ENCODE measurements at places on chromosomes 5 and 9.
A peak's percentile ranks its signal among the peaks of the same experiment; 100 is the strongest.

- DNase-seq: no peak
Observed at GRCh38 chr5:102077920-102078319, 218.2 kb downstream of the SLCO4C1 start.

DNA sequence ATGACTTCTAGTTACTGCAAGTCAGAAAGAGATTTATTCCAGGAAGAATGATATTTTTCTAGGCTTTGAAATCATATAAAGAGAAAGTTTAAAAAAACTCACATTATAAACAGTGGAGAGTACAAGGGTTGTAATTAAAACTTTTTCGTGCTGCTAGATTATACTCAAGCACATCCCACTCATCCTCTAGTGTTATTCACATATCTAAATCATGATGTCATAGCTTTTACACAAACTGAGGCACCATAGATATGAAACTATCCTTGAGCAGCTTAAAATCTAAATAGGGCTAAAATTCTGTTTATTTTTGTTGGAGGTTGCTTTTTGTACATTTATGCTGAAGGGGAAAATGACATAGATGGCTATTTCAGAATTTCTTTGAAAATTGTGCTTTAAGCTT, 30.0 kb downstream of the TENT2 start:
- no peak for DNase-seq

DNA sequence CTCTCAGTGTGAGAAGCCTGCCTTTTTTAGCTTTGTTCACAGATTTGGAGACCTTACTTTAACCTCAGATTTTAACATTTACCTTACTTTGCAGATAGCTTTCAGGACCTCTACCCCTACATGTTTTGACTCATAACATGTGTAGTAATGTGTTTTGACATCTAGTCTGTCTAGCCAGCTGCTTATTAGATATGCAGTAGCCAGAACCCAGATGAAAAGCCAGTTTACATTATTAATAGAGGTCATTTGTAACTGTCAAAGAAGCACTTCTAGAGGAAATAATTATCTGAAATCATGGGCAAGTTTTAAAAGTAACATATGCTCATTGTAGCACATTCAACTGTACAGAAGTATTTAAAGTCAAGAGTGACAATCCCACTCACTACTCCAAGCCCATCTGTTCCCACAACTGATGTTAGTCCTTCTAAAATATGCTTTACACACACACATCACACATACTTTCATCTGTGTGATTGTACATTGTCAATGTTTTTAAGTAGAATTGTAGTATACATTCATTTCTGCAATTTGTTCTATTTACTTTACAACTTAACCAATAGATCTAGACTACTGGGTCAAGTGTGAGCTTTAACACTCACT, 71.8 kb upstream of the NIPAL4 start:
- no peak for DNase-seq

- no peak for DNase-seq
Observed at GRCh38 chr5:112918679-112919078, 3.3 kb downstream of the REEP5 start.

GRCh38 chr9:130997925-130998596, 10.9 kb upstream of the LAMC3 start:
- peak; percentile 28 for DNase-seq

Measured in stimulated activated CD8-positive, alpha-beta memory T cell treated with anti-CD3 and anti-CD28 coated beads, Interleukin-15, amount 100 ng/mL, for 48 hours (primary cell).